RCC 7860 (cell line): ENCODE measurements at places on chromosomes 7 and 10.

DNA sequence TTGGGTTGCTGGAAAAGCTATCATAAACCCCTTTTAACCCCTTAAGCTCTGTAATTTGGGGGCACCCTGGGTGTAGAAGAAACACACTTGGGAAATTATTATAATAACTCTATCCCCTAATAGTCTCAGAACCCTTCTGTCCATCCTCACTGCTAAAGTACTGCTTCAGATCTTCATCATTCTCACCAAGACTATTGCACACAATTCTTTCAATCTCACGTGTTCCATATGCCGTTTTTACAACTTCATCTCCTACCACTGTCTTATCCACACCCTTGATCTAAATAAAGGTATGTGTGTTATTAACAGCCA lies 15.8 kb downstream of the ANKRD22 start:
- no peak for DNase-seq

GRCh38 chr10:6647811-6648526 lies 67.9 kb upstream of the PRKCQ start:
- DNase-seq = peak; percentile 27

GRCh38 chr7:1949681-1950055 lies 279.6 kb downstream of the ELFN1 start:
- DNase-seq = no peak

GRCh38 chr7:123241809-123242208 lies 42.0 kb upstream of the SLC13A1 start:
- DNase-seq = no peak

DNA sequence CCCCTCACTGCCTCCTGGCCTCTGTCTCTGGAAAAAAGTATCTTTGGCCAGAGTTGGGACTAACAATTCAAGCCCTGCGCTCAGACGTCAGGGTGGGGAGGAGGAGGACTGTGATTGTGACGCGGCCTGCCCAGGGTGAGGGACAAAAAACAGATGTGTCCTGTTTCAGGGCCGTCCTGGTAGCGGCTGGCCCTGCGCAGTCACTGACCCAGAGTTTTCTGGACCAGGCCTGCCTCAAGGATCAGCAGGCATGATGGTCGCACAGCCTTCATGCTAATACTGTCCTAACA lies 110.1 kb downstream of the CYTH3 start:
- no peak for DNase-seq

- DNase-seq = no peak
Measured at GRCh38 chr10:78752221-78752620, 316.5 kb upstream of the ZMIZ1 start.

DNA sequence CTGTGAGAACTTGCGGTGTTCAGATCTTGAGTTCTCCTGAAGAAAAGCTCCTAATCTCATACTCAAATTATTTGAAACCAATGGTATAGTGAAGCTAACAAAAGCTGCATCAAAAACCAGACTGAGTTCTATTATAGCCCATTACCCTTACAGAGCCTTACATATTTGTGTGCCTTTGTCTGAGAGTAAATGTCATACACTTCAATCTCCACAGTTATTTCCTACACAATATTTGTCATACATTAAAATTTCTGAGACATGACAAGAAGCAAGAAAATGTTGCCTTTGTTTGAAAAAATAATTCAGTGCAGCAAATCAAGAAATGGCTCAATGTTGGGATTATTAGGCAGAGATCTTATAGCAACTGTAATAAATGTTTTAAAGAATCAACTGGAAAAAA lies 776.1 kb upstream of the MBL2 start:
- no peak for DNase-seq

DNA sequence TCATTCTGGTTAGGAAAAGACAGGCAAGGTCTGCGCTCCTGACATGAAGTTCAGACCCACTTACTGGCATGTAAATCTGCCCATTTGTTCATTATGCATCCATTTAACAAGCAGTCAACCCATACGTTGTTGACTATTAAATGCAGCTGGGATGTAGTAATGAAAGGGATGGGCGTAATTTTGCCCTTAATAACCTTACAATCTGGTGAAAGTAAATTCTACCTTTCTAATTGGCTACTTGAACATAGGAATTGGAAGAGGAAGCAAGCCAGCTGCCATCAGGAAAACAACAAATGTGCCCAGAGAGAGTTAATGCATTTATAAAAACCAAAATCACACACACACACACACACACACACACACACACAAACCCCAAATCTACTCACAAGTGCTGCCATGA lies 170.2 kb upstream of the PITRM1 start:
- DNase-seq = no peak

DNA sequence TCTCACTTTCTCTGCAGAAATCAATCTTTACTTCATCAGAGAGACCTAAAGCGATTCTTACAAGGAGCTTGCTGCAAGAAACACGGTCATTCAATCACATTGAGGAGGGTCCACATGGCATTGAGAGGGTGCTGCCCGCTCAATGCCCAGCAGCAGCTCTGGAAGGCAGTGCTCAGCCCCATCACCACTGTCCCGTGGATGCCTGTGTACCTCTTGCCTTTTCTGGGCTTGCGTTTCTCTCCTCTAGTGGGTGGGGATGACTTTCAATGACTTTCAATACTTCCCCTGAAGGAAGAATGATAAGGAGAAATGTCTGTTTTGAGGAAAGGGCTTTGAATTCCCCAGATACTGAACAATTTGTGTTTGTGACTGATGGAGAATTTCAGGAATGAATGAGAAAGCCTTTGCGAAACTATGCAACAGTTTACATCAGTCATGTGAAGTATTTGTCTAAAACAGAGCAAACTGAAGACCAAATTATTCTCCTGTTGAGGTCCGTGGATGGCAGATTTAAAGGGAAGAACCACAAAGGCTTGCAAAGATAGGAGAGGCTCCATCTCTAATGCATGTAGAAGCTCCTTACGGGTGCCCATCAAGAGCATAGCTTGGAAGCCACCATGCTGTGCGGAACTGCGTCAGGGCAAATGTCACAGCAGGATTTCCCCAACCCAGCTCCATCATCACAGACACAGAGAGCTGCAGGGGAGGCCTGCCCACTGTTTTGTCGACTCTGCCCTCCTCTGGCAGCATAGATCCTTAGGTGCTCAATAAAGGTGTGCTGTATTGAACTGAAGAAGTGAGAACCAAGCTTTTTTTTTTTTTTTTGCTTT lies 6.6 kb upstream of the ZNF22 start:
- no peak for DNase-seq

- peak; percentile 17 for DNase-seq
Measured at GRCh38 chr10:128173386-128173785, 47.2 kb upstream of the MKI67 start.

GRCh38 chr7:7769710-7770627 lies 51.6 kb upstream of the RPA3 start:
- no peak for DNase-seq

- DNase-seq = peak; percentile 92
Measured at GRCh38 chr7:7564323-7564780, 2.3 kb upstream of the MIOS start.

DNA sequence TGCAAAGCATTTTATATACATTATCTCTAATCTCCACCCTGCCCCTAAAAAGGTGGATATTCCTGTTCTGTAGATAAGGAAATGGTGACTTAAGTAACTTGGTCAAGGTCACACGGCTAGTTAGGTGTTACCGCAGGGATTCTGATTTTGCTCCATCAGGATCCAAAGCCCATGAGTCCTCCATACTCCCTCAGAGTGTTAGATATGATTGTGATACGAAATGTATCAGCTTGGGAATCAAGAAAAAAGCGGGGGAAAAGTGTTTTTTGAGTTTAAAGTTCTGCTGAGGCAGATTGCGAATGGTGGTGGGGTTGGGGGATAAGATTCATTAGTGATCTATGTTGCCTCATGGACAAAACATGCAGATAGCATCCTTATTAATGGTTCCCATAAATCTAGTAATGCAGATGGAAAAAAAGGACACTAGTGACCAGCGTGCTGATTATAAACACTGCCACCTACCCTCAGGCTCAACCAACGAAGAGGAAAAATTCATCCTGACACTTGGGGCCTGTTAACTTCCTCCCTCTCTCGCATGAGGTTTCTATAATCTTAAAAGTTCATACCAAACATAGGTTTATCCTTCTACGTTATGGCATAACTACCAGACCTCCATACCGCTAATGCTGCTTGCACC lies 2.3 kb downstream of the ICA1 start:
- DNase-seq = no peak

DNA sequence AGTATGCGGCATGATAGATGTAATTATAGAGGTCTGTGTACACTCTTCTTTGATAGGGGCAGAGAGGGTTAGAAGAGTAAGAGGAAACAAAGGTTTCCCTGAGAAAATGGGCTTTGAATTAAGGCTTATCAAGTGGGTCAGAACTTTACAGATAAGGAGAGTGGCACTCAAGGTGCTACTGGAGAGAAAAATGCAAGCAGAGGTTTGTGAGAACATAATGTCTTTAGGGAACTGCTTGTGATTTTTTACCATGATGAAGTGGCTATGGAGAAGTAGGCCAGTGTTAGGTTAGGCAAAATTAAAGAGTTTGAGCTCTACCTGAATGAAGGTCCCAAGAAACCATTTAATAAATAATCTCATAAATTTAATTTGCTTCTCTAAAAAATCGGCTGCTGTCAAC lies 14.3 kb downstream of the STARD3NL start:
- DNase-seq = no peak

- no peak for DNase-seq
Measured at GRCh38 chr10:112275512-112276245, 7.5 kb upstream of the TECTB start.

GRCh38 chr7:11620406-11621253 lies 211.4 kb downstream of the THSD7A start:
- DNase-seq = no peak

GRCh38 chr10:60652628-60653027 lies 125.7 kb upstream of the CDK1 start:
- no peak for DNase-seq

GRCh38 chr7:106517508-106517907 lies 143.4 kb downstream of the CCDC71L start:
- DNase-seq = no peak

DNA sequence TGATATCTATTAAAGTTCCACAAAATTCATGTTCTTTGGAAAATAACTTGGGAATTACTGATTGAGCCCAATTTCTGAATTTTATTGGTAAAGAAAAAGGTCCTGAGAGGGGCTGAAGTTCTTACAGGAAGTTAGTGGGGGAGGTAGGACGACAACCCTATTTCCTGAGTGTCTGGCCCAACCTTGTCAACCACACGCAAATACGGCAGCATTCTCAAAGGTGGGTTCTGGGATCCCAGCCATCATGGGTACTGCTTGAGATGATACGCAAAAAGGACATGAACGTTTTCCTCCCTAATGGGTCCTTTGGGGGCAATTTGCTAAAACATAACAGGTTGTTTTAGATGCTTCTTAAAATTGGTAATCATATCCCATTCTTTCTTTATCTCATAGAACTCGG lies 2.7 kb upstream of the PDCD4 start:
- DNase-seq = no peak

- DNase-seq = no peak
Measured at GRCh38 chr10:131698232-131698631, 202.6 kb upstream of the PPP2R2D start.

GRCh38 chr10:54900584-54900983 lies 99.6 kb upstream of the PCDH15 start:
- no peak for DNase-seq

DNA sequence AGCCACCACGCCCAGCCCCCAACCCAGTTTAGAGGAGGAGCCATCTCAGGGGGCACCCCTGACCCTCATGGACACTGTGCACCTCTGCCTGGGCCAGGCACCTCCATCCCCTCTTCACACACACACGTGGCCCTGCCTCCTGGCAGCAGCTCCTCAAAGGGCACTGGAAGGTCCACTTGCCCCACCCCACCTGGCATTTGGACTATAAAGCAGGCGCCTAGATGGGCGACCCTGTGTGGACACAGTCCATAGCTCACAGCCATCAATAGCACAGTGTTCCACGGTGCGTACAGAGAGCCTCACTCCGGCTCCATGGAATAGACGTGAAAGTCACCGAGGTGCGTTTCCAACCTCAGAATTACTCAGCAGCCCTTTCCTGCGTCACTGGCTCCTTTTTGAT lies 41.0 kb downstream of the FKBP6 start:
- DNase-seq = no peak

- peak; percentile 89 for DNase-seq
Measured at GRCh38 chr10:4947635-4948596, 15.3 kb upstream of the AKR1C1 start.

DNA sequence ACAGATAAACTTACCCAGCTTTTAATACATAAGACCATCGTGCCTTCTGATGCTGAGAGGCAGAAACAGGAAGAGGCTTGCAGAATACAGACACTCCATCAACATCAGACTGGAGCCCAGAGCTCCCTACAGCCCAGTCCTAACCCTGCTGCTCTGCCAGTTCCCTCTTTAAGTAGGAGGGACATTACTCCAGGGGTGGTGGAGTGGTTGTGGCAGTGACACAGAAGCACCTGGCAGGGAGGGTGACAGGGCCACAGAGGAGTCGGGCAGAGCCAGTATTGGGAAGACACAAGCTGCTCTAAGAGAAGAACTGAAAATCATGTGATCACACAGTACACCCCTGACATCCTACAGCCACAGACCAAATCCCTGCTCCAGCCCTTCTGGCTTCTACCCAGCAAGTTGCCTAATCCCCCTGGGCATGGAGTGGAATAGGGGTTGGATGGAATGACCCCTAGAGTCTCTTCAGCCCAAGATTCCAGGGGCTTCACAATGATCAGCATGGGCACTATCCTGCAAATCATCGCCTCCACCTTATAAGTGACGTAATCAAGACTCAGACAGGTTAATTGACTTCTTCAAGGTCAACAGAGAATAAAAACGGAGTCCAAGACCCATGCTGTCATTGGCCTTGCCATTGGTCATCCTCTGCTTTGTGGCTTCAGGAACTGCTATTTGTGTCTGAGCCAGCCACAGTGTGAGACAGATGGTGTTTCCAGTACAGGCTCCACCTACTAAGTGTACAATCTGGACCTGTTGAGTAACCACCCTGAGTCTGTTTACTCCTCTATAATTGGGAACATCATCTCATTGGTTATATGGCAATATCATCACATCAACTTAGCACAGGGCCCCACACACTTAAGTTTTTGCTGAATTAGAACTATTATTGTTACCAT lies 61.1 kb upstream of the ZMIZ1 start:
- no peak for DNase-seq
